ENCODE measurements at places on chromosomes 5 and 9. TPM values are rescaled to one million over a fixed set of nuclear protein-coding genes. Genes with fewer than 3 reads are reported as not detected.

DNA sequence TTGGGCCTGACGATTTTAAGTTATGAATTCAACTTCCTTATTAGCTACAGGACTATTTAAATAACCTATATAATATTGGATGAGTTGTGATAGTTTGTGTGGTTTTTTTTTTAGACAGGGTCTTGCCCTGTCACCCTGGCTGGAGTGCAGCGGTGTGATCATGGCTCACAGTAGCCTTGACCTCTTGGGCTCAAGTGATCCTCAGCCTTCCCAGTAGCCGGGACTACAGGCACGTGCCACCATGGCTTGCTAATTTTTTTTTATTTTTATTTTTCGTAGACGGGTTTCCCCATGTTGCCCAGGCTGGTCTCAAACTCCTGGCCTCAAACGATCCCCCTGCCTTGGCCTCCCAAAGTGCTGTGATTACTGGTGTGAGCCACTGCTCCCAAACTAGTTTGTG is 17.6 kb downstream of the SPZ1 start:
- DNase-seq, result no peak

GRCh38 chr9:131432597-131433301 is 38.9 kb downstream of the PRRC2B start:
- no peak for DNase-seq

DNA sequence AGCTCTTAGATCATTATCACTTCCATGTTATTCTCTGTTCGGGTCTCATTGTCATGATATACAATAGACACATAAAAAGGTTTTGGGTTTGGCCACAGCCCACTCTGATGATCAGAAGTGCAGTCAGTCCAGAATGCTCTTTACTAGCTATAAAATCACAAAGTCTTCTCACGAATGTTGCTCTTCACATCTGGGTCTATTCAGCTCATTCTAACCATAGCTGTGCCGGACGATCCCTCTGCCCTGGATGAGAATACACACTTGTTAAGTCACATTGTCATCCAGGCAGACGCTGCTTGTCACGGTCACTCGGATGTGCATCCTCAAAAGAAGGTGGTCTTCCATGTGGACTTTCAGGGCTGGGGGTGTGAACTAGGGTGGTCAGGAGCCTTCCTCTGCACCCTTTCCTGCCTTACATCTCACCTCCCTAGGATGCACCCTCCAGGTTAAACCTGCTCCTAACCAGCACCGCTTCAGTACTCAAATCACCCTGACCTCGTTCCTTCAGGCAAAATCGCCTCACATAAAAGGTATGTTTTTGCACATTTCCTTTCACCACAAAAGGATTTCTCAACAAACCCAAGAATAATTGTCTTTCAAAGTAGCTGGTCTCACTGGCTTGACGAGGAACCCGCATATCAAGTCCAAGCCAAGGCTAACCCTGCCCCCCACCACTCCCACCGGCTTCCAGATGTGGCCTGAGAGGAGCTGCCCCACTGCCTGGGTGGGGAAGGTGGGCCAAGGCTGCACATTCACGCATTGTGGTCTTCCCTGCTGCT is 21.9 kb downstream of the ANKH start:
- no peak for DNase-seq

DNA sequence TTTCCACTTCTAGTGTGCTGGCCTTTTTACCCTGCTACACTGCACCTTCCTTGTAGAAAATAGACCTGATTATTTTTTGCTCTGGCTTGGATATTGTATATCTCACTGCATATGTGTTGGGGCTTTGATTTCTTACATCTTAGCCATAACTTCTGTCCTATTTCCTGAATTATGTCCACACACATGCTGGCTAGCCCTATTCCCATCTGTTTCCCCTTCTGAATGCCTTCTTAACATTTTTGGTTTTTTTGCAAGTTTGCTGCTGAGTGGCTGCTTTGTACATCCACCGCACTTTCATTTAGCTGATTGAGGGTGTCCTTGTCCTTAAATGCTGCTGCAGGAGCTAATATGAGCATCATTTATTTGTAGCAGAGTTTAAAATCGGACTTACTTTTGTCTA is 26.9 kb downstream of the CFAP95 start:
- no peak for DNase-seq

DNA sequence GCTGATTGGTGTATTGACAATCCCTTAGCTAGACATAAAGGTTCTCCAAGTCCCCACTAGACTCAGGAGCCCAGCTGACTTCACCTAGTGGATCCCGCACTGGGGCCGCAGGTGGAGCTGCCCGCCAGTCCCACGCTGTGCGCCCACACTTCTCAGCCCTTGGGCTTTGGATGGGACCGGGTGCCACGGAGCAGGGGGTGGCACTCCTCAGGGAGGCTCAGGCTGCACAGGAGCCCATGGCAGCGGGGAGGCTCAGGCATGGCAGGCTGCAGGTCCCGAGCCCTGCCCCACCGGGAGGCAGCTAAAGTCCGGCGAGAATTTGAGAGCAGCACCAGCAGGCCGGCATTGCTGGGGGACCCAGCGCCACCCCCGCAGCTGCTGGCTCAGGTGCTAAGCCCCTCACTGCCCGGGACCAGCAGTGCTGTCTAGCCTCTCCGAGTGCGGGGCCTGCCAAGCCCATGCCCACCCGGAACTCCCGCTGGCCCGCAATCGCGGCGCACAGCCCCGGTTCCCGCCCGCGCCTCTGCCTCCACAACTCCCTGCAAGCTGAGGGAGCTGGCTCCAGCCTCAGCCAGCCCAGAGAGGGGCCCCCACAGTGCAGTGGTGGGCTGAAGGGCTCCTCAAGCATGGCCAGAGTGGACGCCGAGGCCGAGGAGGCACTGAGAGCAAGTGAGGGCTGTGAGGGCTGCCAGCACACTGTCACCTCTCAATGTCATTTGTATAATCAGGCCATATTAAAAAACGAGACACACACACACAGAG is 437.2 kb downstream of the CSNK1G3 start:
- no peak for DNase-seq

- no peak for DNase-seq
Observed at GRCh38 chr5:147507480-147508126, 2.3 kb downstream of the DPYSL3 start.

The DOK3 gene
- polyA plus RNA-seq, result 0.22 TPM

The S1PR3 gene
- not detected for polyA plus RNA-seq

The CLK4 gene
- 14.5 TPM for polyA plus RNA-seq

The POU5F2 gene
- 0.15 TPM for polyA plus RNA-seq

The NOXA1 gene
- polyA plus RNA-seq, result 1.1 TPM
